ENCODE measurements at places on chromosomes 7 and 10. TPM values are rescaled to one million over a fixed set of nuclear protein-coding genes. Genes with fewer than 3 reads are reported as not detected.

The PHKG1 gene
- 0.85 TPM for total RNA-seq

The DEPP1 gene
- total RNA-seq: 12.2 TPM

The KCNK18 gene
- not detected for total RNA-seq

The H2BK1 gene
- not detected for total RNA-seq

The ZC3HAV1L gene
- total RNA-seq: 4.5 TPM

The PRKG1 gene
- total RNA-seq: 7.4 TPM

The EXOC6 gene
- 17.4 TPM for total RNA-seq

The GDF10 gene
- total RNA-seq: 0.47 TPM

The SLC16A12 gene
- total RNA-seq: 0.24 TPM

The GPR146 gene
- 2.7 TPM for total RNA-seq

The C7orf57 gene
- total RNA-seq: 0.05 TPM

The CCDC172 gene
- 0.05 TPM for total RNA-seq

The COA1 gene
- total RNA-seq: 71.5 TPM

The C10orf53 gene
- total RNA-seq: not detected

The LRRC4 gene
- total RNA-seq: 1.6 TPM

The PLAU gene
- 3.8 TPM for total RNA-seq

The TFEC gene
- 9.1 TPM for total RNA-seq

The FOXP2 gene
- total RNA-seq: 0.19 TPM

The ATP6V0A4 gene
- total RNA-seq: 0.24 TPM

The HSPA12A gene
- 1.7 TPM for total RNA-seq

The SPAM1 gene
- not detected for total RNA-seq

The TCF7L2 gene
- total RNA-seq: 1.4 TPM

The CYP2C19 gene
- total RNA-seq: not detected

The GSTO1 gene
- total RNA-seq: 143 TPM

The AKR1B15 gene
- total RNA-seq: 0.24 TPM

The TRPV5 gene
- 0.05 TPM for total RNA-seq

The TMEM196 gene
- total RNA-seq: 0.05 TPM

The FKBP6 gene
- 0.19 TPM for total RNA-seq

The MRC1 gene
- total RNA-seq: 6.8 TPM

Data from thymus (tissue), 14 donors.